ENCODE measurements at places on chromosomes 6 and 20.

DNA sequence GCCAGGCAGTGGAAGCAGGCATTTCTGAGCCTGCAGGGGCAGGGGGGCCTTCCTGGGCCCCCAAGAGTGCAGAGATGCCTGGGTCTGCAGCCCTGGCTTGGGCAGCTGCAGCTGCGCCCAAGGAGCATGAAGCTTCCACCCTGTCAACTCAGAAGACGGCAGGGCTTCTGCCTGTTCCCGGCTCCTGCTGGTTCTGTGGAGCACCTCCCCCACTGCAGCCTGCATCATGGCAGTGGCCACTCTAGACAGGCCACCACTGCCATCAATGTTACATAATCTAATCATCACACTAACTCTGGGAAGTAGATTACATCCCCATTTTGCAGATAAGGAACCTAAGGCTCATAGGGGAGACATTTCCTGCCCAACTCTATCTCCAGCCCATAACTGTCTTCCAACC is 21.1 kb upstream of the TOP1 start:
- DNase-seq, result no peak

- no peak for DNase-seq
Observed at GRCh38 chr20:41023549-41023948, 5.1 kb upstream of the TOP1 start.

DNA sequence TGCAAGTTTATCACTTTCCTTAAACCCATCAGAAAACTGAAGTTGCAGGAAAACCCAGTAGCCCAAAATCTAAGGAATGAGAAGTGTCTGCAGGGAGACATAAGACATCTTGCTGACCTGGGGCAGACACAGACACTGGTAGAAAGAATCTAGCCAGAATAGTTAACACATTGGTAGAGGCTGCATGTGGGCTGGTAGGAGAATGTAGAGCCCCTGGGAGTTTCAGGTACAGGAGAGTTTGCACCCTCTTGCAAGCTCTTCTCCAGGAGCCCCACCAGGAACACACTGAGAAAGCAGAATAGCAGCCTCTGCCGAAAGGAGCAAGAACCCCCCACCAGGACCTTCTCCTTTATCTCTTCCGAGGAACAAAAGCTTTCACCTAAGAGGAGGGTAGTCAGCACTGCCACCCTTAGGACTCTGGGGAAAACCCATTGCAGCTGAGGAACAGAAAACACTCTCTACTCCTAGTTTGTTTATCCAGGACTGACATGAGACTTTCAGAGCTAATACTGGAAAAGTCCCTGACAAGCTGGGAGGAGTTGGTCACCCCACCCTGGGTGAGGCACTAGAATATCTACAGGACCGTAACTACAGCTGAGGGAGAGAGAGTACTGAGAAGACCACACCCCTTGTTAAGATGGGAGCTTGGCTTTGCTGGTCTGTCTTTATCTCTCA is 10.5 kb upstream of the OGFRL1 start:
- no peak for DNase-seq

DNA sequence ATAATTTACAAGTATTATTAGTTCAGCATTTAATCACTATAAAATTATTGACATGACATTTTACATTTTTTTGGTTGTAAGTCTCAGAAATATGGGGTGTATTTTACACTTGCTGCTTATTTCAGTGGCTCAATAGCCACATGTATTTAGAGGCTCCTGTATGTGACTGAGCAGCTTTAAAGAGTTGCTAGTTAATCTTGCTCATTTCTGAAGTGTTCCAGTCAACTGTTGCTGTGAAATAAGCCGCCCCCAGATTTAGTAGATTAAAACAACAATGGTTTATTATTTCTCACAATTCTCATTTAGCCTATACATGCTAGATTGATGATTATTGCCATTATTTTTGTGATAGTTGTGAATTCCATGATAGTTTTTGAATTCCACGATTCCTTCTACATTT is 23.0 kb downstream of the CD109 start:
- no peak for DNase-seq

GRCh38 chr6:71035871-71036270 is 79.0 kb upstream of the B3GAT2 start:
- no peak for DNase-seq

GRCh38 chr6:68691120-68691519 is 56.0 kb downstream of the ADGRB3 start:
- DNase-seq, result no peak

DNA sequence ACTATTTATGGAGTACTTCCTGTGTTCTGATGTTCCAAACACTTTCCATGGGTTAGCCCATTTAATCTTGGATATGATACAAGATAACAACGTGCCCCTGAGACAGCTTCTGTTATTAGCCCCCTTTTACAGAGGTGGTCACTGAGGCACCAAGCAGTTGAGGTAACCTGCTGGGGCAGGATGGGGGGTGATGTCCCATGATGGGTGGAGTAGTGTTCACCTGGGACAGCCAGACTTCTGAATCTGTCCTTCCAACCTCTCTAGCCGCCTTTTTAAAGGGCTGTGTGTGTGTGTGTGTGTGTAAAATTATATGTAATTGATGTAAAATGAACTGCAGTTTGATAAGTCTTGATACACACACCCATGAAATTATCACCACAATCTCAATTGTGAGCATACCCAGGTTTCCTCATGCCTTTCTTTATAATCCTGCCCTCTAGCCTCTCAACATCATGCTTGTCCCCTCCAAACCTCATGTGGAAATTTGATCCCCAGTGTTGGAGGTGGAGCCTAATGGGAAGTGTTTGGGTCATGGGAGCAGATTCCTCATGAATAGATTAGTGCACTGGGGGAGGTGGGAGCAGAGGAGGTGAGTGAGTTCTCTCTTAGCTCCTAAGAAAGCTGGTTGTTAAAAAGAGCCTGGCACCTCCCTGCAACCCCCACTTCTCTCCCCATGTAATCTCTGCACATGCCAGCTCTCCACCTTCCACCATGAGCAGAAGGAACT is 39.2 kb downstream of the PLAGL2 start:
- DNase-seq, result peak; percentile 17

DNA sequence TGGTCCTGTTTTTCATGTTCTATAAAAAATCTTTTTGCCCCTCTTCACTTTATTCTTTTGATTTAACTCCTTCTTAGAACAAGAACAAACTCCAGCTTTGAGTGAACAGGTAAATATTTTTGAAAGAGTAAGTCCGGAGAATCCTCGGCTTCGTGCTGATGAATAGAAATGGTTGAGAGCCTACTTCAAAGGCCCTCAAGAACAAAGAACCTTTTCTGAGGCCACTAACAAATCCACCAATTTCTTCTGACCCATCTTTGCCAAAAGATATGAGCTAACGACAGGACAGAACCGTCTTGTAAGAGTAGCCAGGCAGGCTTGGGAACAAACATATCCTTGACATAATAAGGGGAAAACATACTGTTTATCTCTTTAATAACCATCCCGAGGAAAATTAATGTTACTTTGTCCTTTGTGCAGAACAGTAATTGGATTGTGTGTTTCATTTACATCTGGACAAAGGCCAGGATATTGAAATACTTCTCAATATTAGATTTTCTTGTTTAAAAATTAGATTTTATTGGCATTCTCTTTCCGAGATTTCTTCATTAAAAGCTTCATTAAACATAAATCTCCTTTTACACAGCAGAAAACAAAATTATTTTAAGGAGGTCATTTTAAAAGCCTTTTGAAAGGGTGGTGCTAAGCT is 52.9 kb downstream of the NOX3 start:
- no peak for DNase-seq

DNA sequence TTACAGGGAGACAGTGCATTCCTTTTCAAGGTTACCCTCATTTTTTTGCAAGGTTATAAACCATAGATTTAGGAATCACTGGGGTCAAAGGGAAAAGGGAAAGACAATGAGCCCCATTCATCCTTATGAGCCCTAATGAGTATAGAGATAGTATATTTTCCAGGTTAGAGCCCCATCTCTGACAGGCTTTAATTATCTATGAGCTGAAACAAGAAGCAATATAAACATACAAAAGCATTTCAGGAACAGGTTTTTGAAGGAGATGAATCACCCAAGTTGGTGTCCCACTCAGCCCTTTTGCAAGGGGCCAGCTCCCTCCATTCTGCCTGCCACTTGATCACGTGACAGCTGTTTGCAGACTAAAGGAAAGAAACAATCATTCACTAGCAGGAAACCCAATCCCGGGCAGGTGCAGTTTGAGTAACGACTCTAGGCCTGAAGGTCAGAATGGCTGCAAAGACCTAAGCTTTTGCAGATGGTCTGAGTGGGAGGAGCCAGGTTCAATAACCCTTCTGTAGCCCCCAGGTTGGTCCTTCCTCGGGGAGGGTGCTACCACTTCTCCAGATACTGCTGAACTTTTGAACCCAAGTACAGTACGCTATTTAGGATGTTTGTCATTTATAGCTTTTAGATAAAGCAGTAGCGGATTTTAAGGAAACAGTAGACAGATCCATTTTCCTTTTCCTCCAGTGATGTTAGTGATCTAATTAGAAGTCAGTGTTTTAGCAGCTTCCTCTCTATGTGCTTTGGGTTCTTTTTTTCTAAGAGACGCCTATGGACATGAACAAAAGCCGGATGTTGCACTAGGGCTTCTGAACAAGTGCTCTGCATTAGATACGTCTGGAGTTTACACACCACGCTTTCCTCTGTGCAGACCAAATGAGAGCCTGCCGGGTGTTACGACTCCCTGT is 253.2 kb downstream of the SOX4 start:
- DNase-seq, result no peak

- no peak for DNase-seq
Observed at GRCh38 chr6:137352859-137353258, 133.7 kb upstream of the IFNGR1 start.
